ENCODE measurements at places on chromosomes 12 and 14.
A peak's percentile ranks its signal among the peaks of the same experiment; 100 is the strongest.

GRCh38 chr14:78851189-78851588 is 681.0 kb downstream of the NRXN3 start:
- DNase-seq, result no peak

- DNase-seq, result no peak
Observed at GRCh38 chr12:10607885-10608458, 5.4 kb downstream of the MAGOHB start.

DNA sequence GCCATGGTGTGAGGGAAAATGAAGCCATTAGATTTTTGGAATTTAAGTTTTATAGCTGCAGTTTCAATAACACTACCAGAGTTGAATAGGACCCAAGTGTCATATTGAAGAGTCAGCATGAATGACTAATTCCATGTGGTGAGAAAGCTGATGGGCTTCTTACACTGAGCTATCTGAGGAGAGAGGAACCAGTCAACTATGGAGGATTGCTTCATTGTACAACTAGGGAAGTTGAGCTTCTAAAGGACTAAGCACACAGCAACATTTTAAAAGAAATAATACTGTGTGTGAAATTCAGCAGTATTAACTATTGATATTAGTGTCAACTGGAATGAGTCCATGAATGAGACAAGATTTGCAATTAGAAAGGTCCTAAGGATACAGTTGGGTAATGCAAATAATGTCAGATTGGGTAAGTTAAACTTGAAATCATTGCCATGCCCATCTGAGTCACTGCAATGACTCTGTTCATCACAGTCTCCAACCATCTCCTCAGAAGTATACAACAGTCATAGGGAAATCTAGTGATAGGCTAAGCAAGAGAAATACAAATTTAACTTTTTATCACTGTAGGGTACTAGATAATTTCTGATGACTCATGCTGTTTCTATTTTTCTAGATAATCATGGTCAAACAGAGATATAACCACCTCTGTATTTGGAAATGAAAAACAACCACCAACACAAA is 394.2 kb downstream of the FSCB start:
- no peak for DNase-seq

- DNase-seq, result no peak
Observed at GRCh38 chr12:109449845-109450532, 27.1 kb downstream of the KCTD10 start.

- DNase-seq, result peak; percentile 3
Observed at GRCh38 chr14:81710232-81710845, 176.7 kb upstream of the SEL1L start.

DNA sequence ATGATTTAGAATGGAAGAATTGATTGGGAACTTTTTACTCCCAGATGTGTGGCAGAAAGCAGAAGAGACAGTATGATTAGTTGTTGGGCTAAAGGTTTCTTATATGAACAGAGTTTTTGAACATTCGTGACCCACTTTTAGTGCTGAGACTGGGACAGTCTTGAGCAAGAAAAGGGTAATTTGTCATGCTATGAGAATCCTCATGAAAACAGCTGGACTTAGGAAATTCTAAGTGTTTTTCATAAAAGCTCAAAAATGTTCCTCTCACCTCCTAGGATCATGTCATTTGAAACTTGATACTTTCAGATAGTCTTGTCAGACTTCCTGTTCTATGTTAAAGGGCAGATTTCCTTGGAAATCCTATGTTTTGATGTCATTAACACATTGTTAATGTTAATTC is 86.1 kb downstream of the MGAT4C start:
- DNase-seq, result no peak

DNA sequence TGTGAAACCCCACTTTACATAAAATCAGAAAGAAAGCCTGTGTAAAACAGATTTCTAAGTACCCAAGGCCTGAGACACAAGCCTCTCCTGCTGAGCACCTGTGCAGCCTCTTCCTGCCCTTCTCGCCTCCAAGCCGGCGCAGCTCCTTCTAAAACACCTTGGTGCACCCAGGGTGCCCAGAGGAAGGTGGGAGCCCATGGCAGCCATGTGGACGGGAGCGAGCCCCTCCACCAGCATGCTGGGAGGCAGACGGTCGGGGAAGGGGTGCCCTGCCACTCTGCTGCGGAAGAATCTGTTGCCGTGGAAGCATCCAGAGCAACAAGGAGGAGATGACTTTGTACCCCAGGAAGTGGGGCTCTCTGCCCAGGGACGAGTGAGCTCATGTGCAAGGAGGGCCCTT is 103.1 kb upstream of the C14orf180 start:
- no peak for DNase-seq

- DNase-seq, result no peak
Observed at GRCh38 chr12:66428261-66428660, 126.0 kb downstream of the HELB start.

- DNase-seq, result no peak
Observed at GRCh38 chr14:74945261-74945851, 10.0 kb downstream of the PGF start.

- no peak for DNase-seq
Observed at GRCh38 chr12:108820707-108821406, 36.5 kb downstream of the SSH1 start.

DNA sequence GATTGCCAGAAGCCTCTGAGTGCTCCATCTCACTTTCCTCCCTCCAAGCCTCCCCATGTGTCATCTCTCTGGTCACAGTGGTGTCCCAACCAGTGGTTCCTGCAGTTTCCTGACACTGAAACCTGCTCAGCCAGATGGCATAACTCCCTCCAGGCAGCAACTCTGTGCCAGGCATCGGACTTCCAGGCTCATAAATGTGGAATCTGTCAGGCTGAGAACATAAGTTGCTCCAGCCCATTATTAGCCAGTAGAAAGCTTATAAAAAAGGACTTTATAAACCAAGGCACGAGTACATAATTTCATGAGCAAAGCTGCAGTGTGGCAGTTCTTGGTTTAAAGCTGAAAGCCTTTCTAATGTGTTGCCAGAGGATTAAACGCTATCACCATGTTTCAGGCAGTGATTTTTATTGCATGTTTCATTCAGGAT is 194.3 kb downstream of the DACT1 start:
- no peak for DNase-seq

DNA sequence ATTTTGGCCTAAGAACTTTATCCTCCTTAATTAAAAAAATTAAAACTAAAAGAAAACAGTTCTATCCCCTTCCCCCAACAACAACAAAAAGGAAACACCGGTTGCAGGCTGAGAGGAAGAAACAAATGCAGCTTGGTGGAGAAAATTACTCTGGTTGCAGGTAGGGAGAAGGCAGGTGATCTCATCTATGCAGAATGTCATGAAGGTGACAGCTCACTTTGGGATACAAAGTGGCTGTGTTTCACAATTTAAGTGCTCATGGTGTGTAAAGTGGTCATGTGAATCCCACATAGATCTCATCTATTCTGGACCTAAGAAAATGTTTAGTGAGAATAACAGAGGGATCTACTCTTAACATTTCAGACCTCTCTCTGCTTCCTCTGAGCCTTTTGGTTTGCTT is 219.7 kb upstream of the PKP2 start:
- DNase-seq, result no peak

GRCh38 chr14:78248501-78249090 is 78.4 kb downstream of the NRXN3 start:
- no peak for DNase-seq

DNA sequence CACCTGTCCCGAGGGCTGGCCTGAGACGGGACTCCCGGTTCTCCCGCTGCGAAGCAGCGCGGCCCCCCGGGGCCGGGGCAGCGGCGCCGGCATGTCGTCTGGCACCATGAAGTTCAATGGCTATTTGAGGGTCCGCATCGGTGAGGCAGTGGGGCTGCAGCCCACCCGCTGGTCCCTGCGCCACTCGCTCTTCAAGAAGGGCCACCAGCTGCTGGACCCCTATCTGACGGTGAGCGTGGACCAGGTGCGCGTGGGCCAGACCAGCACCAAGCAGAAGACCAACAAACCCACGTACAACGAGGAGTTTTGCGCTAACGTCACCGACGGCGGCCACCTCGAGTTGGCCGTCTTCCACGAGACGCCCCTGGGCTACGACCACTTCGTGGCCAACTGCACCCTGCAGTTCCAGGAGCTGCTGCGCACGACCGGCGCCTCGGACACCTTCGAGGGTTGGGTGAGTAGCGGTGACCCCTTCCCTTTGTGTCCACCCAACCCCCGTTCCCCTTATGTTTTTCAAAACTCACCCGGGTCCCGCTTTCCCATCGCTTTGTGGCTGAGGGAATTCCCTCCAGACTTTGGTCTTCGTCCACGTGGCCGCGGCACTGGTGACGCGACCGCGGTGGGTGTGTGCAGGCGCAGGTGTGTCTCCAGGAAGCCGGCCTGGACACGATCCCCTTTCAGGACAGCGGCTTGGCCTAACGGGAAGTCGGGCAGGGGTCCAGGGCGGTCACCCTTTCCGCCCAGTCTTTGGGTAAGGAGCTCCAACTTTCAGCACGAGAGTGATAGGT is 826 bp downstream of the PRKCH start:
- DNase-seq, result no peak

GRCh38 chr12:30706476-30706875 is 10.8 kb upstream of the IPO8 start:
- peak; percentile 55 for DNase-seq

DNA sequence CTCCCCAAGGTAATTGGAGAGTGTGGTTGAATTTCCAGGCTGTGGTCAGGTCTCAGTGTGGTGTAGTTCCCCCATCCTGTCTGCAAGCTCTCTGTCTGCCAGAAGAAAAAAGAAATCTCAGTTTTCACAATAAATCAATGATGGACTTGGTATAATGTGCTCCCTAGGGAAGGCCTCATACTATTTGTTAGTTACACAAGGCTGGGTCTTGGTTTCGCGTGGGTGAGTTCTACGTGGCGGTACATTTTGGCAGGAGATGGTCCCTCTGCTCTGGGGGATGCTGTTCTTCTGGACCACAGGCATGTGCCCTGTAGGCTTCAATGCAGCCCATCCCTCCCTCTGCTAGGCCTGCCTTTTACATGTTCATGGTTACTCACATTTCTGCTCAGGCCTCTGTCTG is 206.4 kb upstream of the PELI2 start:
- DNase-seq, result no peak

GRCh38 chr12:108689314-108690190 is 41.8 kb downstream of the CORO1C start:
- DNase-seq, result peak; percentile 27

Measured in SHP77 treated with DMSO at 0.1 percent for 48 hours (cell line).